ENCODE measurements at places on chromosomes 4 and X.

DNA sequence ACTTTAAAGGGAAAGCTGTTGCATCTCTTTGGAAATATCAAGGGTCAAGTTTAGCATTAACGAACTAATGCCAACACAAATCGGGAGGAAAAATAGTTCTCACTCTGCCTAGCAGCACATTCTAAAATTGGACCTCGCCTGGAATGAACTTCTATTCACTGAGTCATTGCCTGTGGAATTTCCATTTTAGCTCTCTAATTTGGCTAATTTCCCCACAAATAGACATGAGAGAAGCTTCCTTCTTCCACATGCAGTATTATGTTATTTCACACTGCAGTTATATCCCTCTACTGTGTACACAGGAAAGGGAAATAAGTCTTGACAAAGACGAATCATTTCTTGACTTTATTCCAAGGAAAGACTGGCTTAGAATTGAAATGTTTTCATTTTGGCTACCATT, 9.3 kb downstream of the ZXDA start:
- DNase-seq = no peak

DNA sequence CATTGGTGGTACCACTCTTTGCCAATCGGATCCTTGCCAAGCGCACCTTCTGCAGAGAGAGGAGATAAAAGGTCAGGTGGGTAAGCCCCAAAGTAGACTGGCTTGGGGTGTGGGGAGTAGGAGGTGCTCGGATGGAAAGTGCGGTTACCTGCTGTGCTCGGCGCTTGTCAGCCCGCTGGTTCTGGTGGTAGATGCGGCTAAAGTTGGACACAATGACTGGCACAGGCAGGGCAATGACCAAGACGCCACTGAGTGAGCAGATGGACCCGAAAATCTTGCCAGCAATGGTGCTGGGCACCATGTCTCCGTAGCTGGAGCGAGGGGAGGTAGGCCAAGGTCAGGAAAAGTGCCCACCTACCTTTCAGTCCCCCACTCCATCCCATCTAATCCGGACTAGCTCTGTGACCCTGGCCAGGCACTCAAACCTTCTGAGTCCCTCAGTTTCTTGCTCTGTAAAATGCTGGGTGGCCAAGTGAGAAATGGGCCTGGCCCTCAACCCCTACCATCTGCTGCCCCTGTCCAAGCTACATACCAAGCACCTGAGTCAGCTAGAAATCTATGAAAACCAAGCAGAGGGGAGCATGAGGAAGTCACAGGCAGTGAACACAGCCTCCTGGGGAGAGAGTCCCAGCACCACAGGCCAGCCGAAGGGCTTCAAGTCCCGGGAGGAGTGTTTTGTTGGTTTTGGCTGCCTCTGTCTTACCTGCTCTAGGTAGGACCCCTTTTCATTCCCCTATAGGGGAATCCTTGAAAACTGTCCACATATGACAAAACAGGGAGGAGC, 4.7 kb downstream of the KCND1 start:
- no peak for DNase-seq

DNA sequence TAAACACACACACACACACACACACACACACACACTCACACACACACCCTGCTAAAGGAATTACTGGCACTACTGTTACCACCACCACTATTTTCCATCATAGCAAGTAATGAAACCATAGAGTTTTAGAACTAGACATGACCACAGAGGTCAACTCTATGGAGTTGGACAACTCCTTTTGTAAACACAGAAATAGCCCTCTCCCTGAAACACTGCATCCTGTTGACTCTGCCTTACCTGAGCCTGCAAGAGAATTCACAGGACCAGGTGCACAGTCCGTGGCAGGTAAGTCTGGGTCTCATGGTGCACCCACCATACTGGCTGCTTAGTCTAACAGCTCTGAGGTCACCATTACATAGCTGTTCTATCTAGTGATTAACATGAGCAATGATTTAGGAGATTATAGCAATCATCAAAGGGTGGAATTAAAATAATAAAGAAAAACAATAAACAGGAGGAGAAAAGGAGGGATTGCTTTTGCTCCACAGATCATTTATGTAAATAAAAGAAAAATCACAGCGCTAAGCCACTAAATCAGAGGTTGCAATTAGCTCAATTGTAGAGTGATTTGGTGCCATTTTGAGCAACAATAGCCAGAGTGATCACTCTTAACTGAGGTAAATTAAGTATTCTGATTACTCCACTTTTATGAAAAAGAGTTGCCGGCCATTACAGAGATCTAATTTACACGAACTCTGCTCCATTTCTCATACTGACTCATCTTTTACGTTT, 340.0 kb upstream of the RASGEF1B start:
- no peak for DNase-seq

DNA sequence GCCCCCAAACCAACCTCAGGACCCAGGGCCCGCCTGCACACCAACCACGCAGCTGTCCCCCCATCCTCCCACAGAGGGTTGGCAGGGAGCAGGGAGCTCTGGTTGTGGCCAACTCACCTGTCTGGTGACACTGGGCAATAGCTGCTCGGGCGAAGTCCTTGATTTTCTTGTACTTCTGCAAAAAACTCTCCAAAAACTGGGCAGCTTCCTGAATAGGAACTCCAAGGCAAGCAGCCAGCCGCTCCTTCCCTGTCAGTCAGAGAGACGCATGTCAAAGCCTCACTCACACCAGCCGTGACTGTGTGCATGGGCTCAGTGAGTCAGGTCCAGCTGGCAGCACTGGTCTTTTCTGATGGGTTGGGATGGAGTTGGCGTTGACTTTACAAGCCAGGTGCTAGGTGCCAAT, 26.4 kb downstream of the NAT8L start:
- DNase-seq = no peak

DNA sequence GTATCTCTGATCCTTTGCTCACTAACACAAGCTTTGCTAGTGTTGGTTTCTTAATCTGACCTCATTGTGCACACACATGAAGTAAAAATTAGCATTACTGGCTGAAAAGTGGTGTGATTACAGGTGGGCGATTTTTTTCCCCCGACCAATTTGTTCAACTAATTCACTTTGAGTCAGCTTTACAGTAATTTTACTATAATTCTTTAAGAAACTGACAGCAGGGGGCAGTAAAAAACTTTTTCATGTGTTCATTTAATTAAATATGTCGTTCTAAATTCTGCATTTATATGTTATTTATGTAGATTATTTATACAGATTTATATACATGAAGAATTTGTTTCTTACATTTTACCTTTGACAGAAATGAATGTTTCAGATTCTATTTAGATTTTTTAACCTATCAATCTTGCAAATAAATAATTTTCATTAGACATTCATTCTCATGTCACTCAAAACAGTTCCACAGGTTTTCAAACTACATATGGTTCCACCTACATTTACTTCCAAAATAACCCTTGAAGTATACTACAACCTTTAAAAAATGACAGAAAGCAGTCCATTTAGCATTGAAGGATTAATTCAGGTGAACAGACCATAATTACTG, 17.5 kb downstream of the PALLD start:
- DNase-seq = no peak

DNA sequence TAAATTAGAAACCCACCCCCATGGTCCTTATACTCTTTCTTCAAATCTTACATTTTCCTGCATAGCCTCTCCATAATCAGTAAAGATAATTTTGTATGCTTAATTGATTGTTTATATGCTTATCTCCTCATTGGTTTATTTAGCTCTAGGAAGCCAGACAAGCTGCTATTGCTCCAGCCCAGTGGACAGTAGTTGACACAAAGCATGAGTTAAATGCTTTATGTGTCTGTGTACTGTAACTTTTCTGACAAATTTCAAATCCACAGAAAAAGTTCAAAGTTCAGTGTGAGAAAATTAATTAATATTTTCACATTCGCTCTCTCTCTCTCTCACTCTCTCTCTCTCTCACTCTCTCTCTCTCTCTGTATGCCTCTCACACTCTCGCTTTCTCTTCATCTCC, 181.7 kb downstream of the GABRB1 start:
- DNase-seq = no peak
